Hippocampal formation (tissue), 2 donors: ENCODE measurements at places on chromosomes 16 and 17.

GRCh38 chr16:66970775-66971720, 10.0 kb downstream of the CES3 start:
- no peak for DNase-seq

DNA sequence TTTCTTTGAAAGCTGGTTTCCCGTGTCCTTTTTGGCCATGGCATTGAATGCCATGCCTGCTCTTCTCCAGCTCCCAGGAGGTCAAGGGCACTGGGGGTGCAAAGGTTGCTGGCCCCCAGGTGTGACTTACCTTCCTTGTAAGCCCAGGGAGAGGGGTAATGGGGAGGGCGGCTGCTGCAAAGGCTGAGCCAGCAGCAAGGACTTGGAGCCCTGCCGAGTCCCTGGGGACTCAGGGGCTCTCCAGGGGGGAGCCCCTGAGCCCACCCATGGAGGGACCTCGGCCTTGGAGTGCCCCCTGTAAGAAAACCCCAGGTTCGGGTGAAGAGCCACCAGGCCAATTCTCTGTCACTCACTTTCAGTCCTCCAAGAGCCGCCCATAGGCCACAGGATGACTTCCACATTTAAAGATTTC, 5.9 kb upstream of the CCL22 start:
- no peak for DNase-seq

DNA sequence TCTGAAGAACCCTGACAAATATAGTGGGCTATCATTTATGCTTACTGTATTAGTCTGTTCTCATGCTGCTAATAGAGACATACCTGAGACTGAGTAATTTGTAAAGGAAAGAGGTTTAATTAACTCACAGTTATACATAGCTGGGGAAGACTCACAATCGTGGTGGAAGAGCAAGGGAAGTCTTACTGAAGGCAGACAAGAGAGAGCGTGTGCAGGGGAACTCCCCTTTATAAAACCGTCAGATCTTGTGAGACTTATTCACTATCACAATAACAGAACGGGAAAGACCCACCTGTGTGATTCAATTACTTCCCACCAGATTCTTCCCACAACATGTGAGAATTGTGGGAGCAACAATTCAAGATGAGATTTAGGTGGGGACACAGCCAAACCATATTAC, 526.8 kb upstream of the GOT2 start:
- DNase-seq = no peak

DNA sequence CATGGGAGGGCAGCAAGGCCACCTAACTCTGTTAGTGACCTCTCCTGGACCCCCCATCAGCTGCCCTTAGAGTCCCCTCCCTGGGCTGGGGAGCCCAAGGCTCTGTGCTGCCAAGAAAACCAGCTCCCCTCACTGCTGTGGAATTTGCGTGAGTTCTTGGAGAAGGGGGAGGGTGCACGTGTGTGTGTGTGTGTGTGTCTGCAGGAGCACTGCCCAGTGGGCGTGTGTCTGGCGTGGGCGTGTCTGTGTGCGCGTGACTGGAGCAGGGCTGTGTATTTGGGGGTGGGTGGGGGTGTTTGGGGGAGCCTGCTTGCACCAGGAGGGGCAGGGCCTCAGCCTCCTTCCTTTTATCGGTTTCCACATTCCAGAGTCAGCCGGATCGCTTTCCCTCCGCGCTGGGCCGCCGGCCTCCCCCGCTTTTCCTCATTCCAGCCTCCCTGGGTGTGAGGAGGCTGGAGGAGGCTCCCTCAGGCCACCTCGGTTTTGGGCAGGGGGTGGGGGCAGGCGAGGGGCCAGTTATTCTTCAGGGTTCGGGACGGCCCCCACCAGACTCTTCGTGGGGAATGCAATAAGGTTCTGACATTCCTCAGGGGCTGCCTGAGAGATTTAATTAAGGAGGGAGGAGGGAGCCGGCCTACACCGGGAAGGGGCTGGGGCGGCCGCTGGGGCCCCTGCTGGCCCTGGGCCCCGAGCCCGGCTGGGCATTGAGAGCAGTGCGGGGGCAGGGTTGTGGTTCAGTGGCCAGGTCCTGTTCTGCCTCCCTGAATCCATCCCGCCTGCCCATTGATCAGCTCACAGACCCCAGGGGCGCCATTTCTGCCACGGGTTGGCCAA, 2.5 kb downstream of the VASN start:
- DNase-seq = peak; percentile 17
